Esophagus squamous epithelium (tissue), 5 donors: ENCODE measurements at places on chromosomes 5 and 9. TPM values are rescaled to one million over a fixed set of nuclear protein-coding genes. Genes with fewer than 3 reads are reported as not detected.

DNA sequence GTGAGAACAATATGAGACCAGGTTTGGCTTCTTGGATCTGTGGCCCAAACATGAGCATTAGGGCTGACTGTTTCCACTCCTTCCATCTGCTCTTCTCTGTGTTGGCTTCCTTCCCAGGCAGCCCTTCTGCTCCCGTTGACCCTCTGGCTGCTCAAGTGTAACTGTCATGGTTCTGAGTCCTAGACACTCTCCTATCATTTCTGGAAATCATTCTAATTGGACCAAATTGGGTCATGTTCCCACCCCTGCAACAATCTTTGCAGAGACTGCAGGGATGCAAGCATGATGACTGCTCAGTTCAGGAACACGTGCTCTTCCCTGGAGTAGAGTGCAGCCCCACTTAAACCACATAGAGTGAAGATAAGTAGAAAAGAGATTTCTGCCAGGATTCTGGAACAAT, 741.4 kb downstream of the TAF11L14 start:
- DNase-seq, result no peak

FAM78A gene
- 1.1 TPM for total RNA-seq

DNA sequence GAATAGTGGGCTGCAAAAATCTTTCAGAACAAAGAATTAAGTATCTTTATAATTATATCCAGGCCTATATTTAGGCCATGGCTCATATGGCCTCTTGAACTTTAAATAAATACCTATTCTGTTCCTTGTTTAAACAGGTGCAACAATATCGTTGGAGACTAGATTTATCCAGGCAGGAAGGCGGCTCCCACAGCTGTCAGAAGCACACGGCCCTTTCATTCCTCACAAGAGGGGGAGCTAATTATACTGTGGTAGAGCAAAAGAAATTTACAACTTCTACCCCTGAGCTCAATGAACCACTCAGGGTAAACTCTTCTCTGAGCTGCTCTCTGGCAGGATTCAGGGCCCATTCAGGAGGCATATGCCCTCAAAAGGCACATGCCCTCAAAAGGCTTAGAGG, 31.3 kb downstream of the TMEM174 start:
- no peak for DNase-seq

ITGA2 gene
- total RNA-seq, result 18.3 TPM
